ENCODE measurements at places on chromosomes 13 and 19. TPM values are rescaled to one million over a fixed set of nuclear protein-coding genes. Genes with fewer than 3 reads are reported as not detected.

Gene KLK15
- not detected for total RNA-seq

Gene VSTM1
- not detected for total RNA-seq

Gene ERICH6B
- total RNA-seq = not detected

Gene ZNF813
- 4.5 TPM for total RNA-seq

Gene IL11
- 33.9 TPM for total RNA-seq

Gene ZNF880
- 32.4 TPM for total RNA-seq

Gene ZAR1L
- not detected for total RNA-seq

Data from smooth muscle cell of the umbilical artery (primary cell).